ENCODE measurements at places on chromosomes 6 and 20.

DNA sequence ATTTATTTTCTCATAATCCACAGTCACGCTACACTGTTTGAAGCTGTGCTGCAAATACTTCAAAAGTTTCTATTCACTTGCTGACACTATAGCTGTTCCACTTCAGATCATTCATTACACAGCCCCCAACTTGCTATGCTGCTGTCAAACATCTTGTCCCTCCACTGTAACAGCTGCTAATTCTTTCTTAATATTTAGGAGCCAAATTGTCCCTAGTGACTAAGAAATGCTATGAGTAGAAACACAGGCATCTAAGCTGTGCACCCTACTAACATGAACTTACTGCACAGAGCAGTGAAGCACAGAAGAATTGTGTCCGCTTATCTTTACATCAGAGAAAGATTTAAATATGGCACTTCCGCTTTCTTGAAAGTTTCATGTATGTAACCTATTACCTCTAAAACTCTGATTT is 91.3 kb downstream of the PDE10A start:
- no peak for DNase-seq

GRCh38 chr6:33860706-33861474 is 57.1 kb upstream of the MLN start:
- DNase-seq, result no peak

DNA sequence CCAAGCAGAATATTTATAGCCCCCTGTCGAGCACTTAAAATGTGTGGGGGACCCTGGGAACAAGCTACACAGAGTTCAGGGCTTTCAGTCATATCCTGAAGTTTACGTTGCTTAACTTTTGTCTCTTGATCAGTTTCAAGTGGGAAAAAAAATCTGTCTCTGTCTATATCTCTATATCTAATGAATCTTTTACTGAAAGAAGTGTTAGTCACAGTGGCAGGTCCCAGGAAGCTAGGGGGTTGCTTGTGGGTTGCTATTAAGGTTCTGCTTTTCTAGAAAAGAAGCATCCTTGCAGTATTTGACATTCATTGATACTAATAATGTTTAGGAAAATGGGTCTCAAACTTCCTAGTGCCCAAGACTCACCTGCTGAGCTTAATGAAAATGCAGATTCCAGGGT is 76.7 kb upstream of the CLDN20 start:
- DNase-seq, result no peak

GRCh38 chr6:37442416-37443215 is 9.6 kb downstream of the CMTR1 start:
- DNase-seq, result no peak

- no peak for DNase-seq
These were observed 23.9 kb downstream of the FAM162B start for GRCh38 chr6:116741571-116741970.

GRCh38 chr6:105273589-105273988 is 93.8 kb upstream of the POPDC3 start:
- no peak for DNase-seq

GRCh38 chr20:52168116-52168515 is 23.5 kb downstream of the ZFP64 start:
- no peak for DNase-seq

GRCh38 chr6:50380406-50381098 is 330.8 kb upstream of the DEFB112 start:
- no peak for DNase-seq
